Stimulated activated CD4-positive, alpha-beta T cell treated with anti-CD3 and anti-CD28 coated beads, Interleukin-15, amount 100 ng/mL, for 1 hour (primary cell): ENCODE measurements at places on chromosomes 4 and X.

DNA sequence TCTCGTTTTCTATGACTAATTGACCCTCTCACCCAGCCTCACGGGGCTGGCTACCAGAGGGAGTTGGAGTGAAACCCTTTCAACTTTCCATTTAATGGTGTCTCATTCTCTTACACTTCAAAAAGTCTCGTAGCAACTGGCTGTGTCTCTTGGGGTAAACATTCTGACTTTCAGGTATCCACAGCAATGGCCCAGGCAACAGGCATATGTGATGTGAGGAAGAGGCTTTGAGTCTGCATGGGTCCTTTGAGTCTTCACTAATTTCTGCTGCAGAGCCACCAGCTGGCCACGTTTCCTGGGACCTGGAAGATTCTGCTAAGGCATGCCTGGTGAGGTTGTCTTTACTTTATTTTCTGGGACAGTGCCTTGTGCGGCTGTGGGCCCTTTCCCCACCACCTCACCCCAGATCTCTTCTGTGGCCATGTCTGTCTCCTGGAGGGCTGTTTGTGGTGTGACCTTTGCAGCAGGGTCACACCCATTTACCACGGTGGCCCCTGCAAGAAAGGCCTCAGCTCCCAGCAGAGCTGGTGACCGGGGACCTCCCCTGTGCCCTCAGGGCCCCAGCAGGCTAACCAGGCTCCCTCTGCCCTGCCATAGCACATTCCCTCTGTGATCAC lies 112.5 kb upstream of the FRG1 start:
- no peak for DNase-seq

DNA sequence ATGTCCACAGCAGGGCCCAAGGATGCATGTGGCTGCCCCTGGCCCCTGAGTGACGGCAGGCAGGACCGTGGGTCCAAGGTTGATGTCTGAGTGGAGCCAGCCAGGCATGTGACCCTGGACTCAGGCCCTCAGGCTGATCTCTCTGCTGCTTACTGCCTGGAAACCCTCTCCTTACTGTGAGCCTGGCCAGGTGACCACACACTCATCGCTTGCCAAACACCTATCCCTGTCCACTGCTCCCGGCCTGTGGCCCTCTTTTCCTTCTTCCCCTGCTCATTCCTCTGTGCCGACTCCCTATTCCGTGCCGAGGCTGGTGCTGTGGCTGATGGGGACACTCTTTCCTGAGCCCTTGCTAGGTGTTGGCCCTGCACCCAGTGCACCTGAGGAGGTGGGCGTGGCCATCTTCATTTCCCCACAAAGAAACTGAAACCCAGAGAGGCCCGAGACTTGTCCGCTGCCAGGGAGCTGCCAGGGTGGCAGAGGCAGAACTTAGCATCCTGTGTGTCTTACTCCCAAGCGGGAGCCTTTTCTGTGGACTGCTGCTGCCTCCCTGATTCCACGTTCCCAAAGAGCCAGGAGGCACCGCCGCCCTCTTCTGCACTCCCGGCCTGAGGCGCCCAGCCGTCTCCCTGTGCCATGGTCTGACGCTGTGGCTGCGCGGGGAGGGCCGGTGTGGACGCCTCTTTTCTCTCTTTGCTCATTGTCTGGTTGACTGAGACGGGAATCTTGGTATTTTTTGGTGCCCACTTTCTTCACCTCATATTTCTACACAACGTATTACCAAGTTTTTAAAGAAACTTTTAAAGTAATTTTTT lies 11.2 kb upstream of the RNF4 start:
- no peak for DNase-seq

- no peak for DNase-seq
These were observed 126.5 kb downstream of the CBR4 start for GRCh38 chr4:168883513-168883912.

DNA sequence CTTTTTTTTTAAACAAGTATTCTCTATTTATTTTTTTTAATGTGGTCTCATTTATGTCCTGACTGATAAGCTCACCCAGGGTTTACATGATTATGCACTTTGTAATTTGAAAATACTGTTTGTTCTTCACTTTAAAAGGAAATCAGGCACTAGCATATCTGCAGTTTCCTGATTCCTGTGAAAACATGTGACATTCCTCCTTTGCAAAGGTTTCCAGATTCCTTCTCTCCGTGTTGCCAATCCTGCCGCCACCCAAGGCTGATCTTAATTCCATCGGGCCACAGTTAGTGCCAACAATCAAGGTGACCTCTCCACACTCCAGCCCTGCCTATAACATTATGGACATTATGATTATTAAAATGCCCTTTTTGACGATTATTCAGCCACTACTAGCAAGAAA lies 225.4 kb downstream of the PCDH7 start:
- DNase-seq: no peak

GRCh38 chrX:19332983-19333382 lies 10.7 kb upstream of the PDHA1 start:
- no peak for DNase-seq

DNA sequence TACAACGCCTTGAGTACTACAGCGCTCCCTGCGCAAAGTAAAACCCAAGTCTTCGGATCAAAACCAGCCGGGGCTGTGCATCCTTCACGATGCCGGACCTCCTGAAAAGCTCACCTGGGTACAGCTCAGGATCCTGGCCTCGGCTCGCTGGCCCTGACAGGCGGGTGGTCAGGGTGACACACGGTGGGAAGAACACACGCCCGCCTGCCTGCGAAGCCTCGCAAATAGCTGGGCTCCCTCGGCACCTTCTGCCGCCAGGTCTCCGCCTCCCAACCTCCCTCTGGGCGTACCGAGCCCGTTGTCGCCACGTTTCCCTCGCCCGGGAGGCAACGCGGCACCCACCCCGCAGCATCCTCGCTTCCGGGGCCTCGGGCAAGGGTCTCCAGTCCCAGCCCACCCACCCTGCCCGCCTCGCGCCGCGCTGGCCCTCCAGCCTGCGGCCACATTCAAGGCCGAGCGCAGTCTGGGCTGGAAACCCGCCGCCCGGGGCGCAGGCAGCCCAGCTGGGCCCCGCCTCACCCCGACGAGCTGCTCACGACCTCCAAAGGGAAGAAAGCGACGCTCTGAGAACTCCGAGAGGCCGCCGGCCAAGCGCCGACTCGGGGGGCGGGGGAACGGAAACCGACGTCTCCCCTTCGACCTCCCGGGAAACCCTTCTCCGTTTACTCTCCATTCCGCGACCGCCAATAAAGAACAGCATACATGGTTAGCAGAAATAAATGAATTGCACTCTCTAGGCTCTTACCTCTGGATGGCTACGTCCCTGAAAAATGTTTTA lies 511 bp downstream of the PPM1K start:
- peak; percentile 35 for DNase-seq

DNA sequence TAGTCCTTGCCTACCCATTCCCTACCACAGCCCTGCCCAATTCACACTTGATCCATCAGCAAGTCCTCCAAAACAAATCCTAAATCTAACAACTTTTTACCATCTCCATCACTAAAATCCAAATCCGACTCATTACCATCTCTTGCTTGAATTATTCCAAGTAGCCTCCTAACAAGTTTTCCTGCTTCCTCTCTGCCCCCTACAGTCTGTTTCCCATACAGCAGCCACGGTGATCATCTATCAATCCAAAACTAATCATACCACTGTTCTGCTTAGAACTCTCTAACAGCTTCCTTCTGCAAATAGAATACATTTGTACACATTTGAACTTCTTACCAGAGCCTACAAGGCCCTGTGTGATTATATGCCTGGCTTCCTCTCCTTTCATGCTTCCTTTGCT lies 133.0 kb downstream of the SHROOM4 start:
- DNase-seq: no peak

DNA sequence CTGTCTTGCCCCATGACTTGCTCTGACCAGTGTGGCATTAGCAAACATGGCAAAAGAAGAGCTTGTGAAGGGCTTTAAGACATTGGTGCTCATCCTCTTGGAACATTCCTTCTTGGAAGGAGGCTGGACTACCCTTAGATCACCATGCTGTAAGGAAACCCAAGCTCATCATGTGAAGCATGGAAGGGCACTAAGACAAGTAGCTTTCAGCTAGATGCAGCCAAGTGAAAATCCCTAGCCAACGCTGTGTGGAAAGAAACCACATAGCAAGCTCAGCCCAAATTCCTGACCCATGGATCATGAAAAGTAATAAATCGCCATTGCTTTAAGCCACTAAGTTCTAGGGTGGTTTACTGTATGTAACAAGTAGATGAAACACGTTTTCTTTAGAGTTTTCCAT lies 12.4 kb upstream of the PACRGL start:
- DNase-seq: no peak

DNA sequence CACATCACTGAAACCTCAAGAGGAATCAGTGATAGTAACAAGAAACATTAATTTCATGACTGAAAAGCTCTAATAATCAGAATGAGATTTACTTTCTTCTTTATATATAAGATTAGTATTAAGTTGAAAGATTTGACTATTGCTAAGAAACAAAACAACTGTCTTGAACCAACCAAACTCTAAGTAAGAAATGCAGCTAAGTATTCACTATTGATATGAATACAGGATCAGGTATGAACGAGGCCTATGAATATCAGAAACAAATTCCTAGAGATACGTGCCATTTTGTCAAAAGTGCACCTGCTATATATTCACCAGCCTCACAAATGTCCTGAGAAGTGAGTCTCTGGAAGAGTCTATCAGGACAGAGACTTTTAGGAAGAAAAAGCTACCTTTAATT lies 32.1 kb downstream of the GATB start:
- no peak for DNase-seq

DNA sequence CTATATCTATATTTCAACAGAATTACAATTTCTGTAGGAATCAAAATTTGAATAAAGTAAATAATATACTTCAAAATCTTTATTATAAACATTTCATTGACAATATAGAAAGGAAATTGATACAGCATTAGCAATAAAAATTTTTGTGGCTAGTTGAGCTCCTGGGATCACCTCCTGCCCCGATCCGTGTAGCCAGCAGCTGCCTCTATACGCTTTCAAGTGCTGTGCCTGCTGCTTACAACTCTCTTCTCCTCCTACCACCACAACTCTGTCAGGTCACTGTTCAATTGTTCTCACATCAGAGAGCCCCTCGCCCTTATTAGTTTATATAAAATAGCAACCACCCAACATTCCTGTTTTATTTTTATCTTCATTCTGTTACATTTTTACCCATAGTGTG lies 27.6 kb downstream of the INPP4B start:
- no peak for DNase-seq

- no peak for DNase-seq
These were observed 182.2 kb downstream of the CAMK2D start for GRCh38 chr4:113579360-113579759.

DNA sequence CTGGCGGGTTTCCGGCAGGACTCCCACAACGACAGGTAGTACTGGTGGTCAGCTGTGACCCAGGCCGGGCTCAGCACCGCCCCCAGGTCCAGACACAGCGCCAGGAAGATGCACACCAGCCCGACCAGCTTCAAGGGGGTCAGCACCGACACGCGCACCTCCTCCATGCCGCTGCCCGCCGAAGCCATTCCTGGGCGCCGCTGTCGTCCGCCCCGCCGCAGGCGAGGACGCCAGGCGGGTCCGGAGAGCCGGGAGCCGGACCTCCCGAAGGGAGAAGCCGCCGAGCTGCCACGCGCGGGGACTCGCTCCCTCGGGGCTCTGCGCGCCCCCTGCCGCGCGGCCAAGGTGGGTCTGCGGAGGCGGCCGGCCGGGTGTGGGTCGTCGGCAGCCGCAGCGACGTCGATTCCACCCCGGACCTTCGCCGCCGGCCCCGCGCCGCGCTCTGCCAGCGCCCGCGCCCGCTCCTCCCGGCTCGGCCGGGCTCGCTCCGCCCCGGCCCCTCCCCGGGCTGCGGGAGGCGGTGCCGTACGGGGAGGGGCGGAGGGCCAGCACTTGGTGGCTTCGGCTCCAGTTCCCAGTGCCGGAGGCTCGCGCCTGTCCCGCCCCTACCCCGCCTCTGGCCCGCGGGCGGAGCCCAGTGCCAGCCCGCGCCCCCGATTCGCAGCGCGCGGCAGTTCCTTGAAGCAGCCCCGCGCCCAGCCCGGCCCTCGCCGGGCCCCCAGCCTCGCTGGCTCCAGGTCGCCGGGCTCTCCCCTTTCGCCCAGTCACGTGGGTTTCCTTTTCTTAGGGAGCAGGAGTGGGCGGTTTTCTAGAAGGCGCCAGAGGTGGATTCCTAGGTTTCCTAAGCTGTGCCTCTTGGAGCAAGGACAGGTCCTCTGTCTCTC lies at the start of gene TMEM47:
TSS of gene TMEM47 (minus strand) at position 444 of the 884 bp plus-strand sequence. CDS start at position 188, 256 bp downstream.
- DNase-seq: no peak

GRCh38 chrX:115892787-115893671 lies 277.5 kb upstream of the AGTR2 start:
- DNase-seq: no peak

DNA sequence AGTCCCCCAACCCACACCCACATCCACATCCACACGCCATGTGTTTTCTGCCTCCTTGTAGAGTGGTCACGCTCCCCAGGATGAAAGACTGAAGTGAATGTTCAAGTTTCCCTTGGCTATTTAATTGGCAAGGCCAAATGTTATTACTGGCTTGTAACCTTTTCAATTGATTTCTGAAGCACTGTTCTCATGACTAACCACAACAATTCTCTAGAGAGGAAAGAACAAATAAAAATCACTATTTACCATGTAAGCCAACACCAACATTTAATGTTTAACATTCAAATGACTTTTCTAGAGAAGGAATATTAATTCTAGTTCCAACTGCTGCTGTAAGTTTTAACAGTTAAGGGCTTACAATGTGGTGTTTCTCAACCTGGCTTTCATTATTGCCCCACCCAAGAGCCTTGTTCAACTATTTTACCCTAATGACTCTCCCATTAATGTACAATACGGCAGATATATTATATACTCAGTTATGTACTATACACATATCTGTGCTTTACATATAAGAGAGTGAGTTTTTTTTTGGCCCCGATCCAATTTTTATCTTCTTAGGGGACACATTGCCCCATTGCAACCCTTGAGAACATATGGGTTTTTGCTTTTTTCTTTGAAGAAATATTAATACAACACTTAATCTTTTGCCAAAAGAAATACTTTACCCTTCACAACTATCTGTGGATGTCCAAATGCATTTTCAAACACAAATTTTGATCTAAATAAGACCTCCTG lies 46.5 kb downstream of the RELL1 start:
- DNase-seq: no peak

DNA sequence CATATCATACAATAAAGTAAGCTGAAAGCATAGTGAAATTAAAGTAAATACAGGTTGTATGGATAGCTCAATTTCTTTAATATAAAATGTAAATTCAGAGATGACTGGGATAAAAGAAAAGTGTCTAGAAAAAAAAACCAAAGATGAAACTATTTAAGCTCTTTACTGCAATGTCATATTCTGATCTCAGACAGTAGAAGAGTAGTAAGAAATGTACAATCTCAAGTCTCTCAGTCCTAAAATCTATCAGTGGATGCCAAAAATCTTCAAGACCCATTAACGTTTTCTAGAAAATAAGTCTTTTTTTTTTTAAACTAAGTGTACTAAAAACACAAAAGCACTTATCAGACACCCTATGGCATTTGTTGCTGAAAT lies 13.8 kb downstream of the MGARP start:
- no peak for DNase-seq
